NB4 (cell line): ENCODE measurements at places on chromosomes 5 and 9.

GRCh38 chr5:53003144-53003543 is 14.0 kb downstream of the ITGA2 start:
- DNase-seq = no peak

DNA sequence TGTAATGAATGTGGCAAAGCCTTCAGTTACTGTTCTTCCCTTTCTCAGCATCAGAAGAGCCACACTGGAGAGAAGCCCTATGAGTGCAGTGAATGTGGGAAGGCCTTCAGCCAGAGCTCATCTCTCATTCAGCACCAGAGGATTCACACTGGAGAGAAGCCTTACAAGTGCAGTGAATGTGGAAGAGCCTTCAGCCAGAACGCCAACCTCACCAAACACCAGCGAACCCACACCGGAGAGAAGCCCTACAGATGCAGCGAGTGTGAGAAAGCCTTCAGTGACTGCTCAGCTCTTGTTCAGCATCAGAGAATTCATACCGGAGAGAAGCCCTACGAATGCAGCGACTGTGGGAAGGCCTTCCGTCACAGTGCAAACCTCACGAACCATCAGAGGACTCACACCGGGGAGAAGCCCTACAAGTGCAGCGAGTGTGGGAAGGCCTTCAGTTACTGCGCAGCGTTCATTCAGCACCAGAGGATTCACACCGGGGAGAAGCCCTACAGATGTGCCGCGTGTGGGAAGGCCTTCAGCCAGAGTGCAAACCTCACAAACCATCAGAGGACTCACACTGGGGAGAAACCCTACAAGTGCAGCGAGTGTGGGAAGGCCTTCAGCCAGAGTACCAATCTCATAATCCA is 6.8 kb downstream of the RPL12 start:
- DNase-seq = peak; percentile 39

GRCh38 chr5:103523319-103523718 is 39.3 kb downstream of the NUDT12 start:
- DNase-seq = no peak

DNA sequence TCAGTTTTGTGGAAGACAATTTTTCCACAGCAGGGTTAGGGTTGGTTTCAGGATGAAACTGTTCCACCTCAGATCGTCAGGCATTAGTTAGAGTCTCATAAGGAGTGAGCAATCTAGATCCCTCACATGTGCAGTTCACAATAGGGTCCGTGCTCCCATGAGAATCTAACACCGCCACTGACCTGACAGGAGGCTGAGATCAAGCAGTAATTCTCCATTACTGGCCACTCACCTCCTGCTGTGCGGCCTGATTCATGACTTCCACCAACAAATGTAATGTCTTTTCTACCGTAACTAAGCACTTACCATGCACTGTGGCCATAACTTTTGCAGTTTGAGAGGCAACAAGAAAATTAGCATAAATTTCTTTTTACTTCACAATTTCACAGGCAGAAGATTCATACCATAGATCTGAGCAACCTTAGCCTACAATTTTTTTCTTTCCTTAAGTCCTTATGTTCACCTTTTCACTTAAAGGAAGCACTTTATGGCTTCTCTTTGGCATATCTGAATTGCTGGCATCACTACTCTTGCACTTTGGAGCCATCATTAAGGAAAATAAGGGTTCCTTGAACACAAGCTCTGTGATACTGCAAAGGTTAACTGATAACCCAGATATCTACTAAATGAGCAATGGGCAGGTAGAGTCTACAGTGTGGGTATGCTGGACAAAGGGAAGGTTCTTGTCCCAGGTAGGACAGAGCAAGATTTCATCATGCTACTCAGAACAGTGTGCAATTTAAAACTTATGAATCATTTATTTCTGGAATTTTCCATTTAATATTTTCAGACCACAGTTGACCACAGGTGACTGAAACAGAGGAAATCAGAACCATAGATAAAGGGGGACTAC is 83.0 kb upstream of the IFNK start:
- no peak for DNase-seq

- DNase-seq = peak; percentile 99
These were observed 168.9 kb upstream of the PUM3 start for GRCh38 chr9:3012842-3013241.

GRCh38 chr5:5327126-5327525 is 95.4 kb upstream of the ICE1 start:
- no peak for DNase-seq
